ENCODE measurements at places on chromosomes 11 and 22.

- no peak for DNase-seq
Measured at GRCh38 chr11:126350836-126351235, 4.7 kb upstream of the ST3GAL4 start.

DNA sequence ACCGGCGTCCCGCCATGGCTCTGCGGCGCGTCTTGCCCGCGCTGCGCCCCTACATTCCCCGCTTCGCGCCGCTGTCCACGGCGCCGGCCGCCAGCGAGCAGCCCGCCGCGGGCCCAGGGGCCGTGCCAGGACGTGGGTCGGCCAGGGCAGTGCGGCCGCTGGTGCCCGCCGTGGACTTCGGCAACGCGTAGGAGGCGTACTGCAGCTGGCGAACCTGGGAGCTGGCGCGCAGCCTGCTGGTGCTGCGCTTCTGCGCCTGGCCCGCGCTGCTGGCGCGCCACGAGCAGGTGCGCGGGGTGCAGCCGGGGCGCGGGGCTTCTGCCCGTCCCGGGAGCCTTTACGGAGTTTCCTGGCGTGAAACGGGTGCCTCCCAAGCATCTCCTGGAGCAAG, 20.1 kb downstream of the DGCR6L start:
- no peak for DNase-seq

GRCh38 chr11:102783720-102784119, 3.3 kb upstream of the MMP10 start:
- no peak for DNase-seq

- no peak for DNase-seq
Measured at GRCh38 chr22:36055376-36056295, 27.0 kb upstream of the RBFOX2 start.

GRCh38 chr11:3959903-3960265, 104.4 kb downstream of the STIM1 start:
- no peak for DNase-seq

DNA sequence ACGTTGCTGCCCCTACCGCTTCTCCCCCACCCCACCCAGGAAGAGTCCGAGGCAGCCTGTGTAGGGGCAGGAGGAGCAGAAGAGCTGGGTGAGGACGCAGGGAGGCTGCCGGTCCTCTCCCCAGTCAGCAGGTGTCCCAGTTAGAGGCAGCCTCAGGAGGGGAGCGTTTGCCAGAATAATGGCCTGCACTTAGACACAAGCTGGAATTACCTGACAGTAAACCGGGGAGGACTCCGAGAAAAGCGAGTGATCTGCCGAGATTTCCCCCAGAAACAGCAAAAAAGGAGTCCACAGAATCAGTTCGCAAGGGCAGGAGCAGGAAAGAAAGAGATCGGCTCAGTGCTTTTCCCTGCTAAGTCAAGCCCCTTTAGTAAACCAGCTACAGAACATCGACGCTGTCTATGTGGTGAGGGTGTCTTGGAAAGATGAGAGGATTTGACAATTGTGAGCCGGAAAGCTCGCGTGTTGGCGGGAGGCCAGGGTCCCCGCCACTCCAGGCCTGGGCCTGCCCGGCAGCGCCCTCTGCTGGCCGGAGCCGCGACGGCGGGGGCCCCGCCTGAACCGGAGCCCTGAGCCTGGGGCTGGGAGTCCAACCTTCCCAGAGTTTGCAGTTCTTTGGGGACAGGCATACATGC, 17.7 kb upstream of the THRSP start:
- DNase-seq = peak; percentile 80

GRCh38 chr22:45756558-45756957, 84.9 kb downstream of the ATXN10 start:
- DNase-seq = no peak

GRCh38 chr11:22472306-22472705, 134.1 kb downstream of the SLC17A6 start:
- DNase-seq = no peak

DNA sequence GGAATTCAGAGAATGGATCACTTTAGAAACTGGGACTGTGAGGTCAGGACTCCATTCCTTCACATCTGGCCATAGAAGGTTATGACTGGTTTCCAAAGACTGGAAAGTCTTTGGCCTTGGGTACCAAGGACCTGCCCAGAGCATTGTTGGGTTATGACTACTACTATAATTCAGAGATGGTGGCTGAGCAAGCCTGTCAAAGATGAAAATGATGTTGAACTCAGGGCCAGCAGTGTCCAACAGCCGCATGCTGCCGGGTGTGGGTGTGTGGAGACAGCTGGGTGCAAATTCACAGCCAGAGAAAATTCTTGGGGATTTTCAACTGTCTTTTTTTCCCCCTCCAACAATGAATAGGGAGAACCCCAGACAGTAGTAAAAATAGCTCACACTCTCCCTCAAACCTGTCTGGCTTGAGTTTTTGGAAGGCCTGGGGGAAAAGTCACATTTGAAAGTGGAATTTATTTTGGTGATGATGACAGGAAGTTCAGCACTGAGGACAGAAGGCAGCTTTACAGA, 166.8 kb upstream of the NCAM1 start:
- DNase-seq = no peak

DNA sequence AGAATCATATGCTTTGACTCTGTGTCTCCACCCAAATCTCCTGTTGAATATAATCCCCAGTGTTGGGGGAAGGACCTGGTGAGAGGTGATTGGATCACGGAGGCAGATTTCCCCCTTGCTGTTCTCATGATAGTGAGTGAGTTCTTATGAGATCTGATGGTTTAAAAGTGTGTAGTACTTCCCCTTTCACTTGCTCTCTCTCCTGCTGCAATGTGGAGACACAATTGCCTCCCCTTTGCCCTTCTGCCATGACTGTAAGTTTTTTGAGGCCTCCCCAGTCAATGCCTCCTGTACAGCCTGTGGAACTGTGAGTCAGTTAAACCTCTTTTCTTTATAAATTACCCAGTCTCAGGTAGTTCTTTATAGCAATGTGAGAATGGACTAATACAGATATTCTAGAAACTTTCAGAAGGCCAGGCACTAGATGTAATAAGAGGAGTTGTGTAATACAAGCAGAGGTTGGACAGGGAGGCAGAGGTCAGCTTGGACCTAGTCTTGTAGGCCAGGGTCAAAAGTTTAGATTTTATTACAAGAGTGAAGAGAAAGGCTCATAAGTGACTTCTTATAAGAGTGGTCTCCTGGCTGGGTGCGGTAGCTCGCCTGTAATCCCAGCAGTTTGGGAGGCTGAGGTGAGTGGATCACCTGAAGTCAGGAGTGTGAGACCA, 9.3 kb upstream of the SERPING1 start:
- DNase-seq = no peak

- peak; percentile 31 for DNase-seq
Measured at GRCh38 chr11:66607126-66607834, 9.2 kb upstream of the RBM14 start.

GRCh38 chr11:65478388-65479183, 20.3 kb upstream of the MALAT1 start:
- peak; percentile 58 for DNase-seq

DNA sequence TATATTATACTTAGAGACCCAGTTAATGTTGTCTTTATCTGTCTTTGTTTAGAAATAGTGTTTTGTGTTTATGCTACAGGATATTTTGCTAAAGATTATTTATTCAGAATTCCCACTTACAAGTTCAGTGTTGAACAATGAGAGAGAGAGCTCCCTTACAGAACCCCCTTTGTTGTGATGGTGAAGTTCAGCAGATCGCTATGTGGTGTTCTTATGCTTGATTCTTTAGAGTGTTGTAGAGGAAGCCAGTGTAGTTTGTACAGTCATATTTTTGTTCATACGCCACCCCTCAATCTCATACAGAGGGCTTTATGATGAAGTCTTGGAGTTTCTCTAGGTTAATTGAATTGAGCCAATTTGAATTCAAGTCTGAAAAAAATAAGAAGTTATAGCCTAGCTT, 150.2 kb downstream of the TMEM135 start:
- DNase-seq = no peak

GRCh38 chr11:114073828-114074381, 14.4 kb downstream of the ZBTB16 start:
- DNase-seq = no peak

DNA sequence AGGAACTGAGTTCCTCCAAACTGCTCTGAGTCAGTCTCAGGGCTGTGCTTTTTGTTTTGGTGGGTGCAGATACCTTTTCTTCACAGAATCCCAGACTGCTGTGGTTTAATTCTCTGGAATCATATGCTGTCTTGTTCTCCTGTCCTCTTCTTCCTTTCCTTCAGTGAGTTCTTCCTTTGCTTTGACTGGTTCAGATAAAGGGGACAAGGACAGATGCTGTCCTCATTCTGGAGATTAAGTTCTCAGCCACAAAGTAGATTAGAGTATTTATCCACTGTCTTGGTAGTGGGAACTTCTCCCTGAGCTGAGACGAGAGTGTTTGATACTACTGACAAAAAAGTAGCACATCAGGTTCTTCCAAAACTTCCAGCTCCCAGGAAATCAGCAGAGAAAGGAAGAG, 13.3 kb downstream of the ZDHHC5 start:
- no peak for DNase-seq

- DNase-seq = no peak
Measured at GRCh38 chr22:28299753-28300152, 379.9 kb downstream of the TTC28 start.

DNA sequence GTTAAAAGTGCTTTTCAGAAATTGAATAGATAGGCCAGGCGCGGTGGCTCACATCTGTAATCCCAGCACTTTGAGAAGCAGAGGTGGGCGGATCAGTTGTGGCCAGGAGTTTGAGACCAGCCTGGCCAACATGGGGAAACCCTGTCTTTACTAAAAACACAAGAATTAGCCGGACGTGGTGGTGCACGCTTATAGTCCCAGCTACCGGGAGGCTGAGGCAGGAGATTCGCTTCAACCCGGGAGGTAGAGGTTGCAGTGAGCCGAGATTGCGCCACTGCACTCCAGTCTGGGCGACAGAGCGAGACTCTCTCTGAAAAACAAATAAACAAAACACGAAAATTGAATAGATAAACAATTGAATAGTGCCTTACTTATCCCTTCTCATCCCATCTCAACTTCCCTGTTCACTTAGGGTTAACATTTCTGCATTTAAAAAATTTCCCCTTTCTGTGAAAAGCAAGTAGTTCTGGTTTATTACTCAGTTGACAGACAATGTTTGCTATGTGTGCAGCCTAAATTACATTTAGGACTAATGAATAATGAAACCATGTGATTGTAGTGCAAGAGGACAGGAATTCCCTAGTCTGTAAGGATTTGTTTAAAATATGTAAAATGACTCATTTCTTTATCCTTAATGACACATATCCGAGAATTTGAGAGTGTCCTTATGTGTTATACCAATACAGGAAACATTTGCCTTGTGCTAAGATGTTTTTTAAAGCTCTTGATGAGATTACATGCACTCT, 6.0 kb downstream of the RNF169 start:
- no peak for DNase-seq

DNA sequence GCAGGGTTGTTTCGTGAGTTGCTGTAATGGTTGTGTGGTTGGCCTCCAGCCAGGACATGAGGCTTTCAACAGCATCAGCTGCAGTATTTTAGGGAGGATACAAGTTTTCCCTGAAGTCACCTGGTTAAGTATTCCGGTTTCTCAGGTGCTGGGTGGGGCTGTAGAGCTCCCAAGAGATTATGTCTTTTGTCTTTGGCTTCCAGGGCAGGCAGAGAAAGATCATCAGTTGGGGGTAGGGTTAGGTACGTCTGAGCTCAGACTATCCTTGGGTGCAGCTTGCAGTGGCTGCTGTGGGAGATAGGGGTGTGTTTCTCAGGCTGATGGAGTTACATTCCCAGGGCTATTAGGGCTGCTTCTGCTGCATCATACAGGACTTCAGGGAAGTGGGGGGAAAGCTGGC, 47.5 kb upstream of the MRGPRX1 start:
- no peak for DNase-seq

DNA sequence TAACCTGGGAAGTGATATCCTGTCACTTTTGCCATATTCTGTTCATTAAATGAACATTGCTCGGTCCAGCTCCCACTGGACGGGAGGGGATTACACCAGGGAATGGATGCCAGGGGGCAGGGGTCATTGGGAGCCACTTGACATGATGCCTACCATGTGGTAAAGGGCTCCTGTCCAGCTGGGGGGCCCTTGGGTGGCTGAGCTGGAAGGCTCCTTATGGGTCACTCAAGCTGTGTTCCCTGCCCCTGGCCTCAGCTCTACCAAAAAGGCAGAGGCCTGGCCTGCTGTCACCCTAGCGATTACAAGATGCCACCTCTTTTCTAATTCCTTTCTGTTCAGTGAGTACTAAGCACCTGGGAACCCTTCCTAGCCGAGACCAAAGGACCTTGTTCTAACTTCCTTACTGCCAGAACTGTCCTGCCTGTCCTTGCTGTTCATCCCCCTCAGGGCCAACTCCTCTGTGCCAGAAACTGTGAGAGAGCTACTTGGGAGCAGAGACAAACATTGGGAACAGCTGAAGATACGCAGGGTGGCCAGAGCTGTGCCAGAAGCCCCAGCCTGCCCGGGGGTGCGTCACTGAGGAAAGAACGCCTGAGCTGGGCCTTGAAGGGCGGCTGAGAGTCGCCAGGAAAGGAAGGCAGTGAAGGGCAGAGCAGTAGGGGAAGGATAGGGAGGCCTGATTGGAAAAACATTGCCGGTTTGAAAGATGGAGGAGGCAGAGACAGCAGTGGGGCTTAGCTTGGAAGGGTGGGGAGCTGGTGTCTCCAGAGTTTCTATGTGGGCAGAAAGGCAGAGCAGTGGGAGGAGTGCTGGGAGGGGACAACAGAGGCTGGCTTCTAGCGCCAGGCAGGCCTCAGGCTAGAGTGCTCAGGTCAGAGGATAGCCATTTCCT, 12.7 kb upstream of the UVRAG start:
- no peak for DNase-seq

DNA sequence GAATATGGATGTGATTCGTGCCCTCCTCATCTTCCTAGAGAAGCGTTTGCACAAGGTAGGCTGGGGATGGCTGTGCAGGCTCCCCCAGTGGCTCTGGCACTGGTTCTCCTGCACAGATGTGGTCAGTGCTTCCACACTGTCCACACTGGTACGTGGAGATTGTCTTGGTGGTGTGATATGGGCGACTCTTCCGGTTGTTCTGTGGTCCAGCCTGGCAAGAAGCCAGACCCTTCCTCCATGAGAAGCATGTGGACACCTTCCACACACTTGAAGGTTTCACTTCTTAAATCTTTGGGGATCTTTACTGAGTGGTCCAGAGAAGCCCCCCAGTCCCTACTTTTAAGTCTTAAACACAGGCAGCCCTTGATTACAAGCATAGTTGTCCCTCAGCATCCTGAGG, 3.8 kb downstream of the RIC8A start:
- DNase-seq = no peak

- peak; percentile 60 for DNase-seq
Measured at GRCh38 chr22:17366830-17367229, 2.4 kb upstream of the CECR2 start.

GRCh38 chr11:48024635-48025071, 44.3 kb downstream of the PTPRJ start:
- no peak for DNase-seq

- no peak for DNase-seq
Measured at GRCh38 chr11:113148076-113148475, 166.3 kb upstream of the TTC12 start.
